ENCODE measurements at places on chromosomes 3 and 15.

DNA sequence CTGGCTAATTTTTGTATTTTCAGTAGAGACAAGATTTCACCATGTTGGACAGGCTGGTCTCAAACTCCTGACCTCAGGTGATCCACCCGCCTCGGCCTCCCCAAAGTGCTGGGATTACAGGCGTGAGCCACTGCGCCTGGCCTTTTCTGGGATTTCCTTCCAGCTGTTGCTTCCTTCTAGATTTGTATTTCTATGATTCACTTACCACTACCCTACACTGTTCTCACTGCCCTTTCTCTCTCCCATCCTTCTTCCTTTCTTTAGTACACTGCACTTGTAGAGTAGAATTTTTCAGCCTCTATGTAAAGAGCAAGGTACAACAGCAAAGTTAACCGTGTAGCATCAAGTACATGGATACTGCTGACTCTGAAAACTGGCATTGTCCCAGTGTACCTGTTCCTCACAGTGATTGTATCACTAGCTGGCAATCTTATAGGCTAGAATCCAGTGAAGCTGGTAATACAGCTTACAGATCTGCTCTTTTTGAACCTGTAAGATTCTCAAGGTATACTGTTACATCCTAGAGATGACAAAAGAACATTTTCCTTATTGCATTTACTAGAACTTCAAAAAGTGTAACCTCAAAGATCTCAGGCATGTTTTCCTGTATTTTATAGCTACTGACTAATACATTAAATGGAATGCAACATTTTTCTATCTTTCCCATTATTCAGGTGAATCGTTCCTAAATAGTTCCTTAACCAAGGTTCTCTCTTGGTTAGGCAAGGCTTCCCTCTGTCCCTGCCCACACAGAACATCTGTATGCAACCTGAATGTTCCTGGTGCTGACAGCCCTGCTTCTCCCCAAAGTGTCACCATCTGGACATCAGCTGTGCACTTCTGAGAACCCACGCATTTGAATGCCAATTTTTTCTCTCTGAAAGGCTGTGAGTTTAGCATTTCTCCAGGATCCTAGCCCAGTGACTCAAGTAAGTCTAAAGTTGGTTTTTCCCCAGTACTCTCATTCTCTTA is 74.1 kb upstream of the RAP2B start:
- no peak for DNase-seq

GRCh38 chr3:140186421-140186920 is 251.5 kb downstream of the CLSTN2 start:
- no peak for DNase-seq

- no peak for DNase-seq
Measured at GRCh38 chr3:69579306-69580041, 159.8 kb upstream of the MITF start.

- no peak for DNase-seq
Measured at GRCh38 chr3:39114456-39114855, 7.0 kb downstream of the TTC21A start.

- peak; percentile 11 for DNase-seq
Measured at GRCh38 chr15:90266485-90266884, 1.0 kb downstream of the NGRN start.

DNA sequence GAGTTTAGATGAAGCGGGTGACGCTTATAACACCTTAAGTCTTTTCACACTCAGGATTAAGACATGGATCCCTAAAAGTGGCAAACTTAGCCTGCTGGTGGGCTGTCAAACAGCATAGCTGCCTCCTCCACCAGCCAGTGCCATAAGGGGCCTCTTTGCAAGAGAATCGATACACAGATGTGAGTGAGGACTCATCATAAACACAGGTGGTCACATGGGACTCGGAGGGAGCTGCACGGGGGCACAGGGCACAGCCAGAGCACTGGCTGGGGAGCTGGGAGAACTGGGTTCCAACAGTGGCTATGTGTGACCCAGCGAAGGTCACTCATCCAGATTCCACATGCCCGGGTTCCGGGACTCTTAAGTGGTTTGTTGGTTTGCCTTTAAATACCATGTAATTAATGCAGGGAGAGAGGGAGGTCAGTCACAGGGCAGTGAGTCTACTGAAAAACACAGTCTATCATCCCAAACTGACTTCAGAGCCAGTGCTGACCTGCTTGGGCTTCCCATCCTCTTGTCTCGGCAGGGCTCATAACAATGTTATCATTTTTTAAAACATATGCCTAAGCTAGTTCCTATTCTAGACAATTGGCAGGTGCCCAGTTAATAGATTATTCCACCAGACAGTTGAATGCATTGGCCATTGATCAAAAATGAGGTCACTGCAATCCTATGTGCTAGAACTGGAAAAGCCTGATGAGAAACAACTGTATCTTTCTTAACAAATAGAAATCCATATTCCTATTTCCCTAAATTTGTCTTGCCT is 51.8 kb downstream of the SLC12A8 start:
- no peak for DNase-seq

GRCh38 chr3:170889132-170889531 is 19.1 kb upstream of the RPL22L1 start:
- no peak for DNase-seq

GRCh38 chr3:172137287-172138192 is 98.2 kb downstream of the FNDC3B start:
- DNase-seq, result peak; percentile 78

GRCh38 chr15:26580943-26581342 is 191.9 kb downstream of the GABRB3 start:
- no peak for DNase-seq

GRCh38 chr3:159091936-159092335 is 290.1 kb downstream of the MFSD1 start:
- no peak for DNase-seq

- no peak for DNase-seq
Measured at GRCh38 chr15:89375093-89376005, 40.7 kb upstream of the POLG start.

DNA sequence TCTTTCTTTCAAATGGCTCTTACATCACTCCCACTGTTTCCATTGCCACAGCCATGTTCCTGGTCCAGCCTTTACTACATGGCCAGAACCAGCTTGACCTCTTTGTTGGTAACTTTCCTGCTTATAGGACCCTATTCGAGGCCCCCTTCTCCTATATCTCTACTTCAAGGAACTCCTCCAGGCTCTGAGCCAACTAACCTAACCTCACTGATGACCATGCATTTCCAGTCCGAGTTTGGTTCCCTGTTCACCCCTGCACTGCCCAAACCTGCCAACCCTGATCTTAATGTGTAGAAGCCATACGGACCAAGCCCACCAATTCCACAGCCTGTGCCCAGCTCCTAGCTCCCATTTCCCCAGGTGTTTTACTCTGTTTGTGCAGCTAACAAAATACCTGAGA is 38.4 kb upstream of the TIPARP start:
- DNase-seq, result peak; percentile 37

DNA sequence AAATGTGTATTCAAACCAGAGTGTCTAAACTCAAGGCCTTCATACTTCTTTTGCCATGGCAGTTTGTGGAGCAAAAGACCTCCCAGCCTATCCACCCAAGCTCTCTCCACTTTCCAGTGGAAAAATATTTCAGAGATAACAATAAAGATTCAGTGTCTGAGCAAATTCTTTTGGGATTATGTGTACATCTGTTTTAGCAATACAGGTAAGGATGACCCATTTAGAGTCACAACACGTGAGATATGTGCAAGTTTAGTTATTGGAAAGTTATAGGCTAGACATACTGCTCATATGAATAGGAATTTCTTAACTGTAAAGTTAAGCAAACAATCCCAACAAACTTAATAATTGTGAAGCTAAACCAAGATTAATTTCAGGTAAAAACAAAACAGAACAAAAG is 174.5 kb upstream of the LRIG1 start:
- no peak for DNase-seq

DNA sequence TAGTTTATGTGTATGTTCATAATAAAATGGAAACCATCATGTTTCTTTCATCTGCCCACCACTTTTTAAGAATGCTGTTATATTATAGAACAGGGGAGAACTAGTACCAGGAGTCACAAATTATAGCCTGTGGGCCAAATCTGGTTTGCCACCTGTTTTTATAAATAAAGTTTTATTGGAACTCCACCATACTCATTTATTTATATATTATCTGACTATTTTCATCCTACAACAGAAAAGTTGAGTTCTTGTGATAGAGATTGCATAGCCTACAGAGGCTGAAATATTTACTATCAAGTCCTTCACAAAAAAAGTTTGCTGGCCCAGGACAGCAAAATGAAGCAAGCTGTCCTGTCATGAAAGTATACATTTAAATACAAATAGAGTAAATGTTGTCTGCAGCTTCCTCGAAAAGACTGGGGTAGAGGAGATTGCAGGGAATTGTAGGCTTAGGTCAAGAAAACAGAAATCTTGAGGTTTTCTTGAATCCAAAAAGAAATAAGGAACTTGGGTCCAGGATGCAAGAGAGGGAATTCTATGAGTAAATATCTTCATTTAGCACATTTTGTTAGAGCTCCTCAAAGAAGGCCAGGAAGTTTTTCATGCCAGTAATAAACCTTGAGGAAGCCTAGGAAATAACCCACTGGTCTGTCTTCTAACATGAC is 41.1 kb downstream of the FILIP1L start:
- peak; percentile 11 for DNase-seq

- no peak for DNase-seq
Measured at GRCh38 chr3:127844326-127844942, 22.1 kb upstream of the MGLL start.

GRCh38 chr15:20351448-20351971 is 190.1 kb downstream of the GOLGA6L6 start:
- no peak for DNase-seq

DNA sequence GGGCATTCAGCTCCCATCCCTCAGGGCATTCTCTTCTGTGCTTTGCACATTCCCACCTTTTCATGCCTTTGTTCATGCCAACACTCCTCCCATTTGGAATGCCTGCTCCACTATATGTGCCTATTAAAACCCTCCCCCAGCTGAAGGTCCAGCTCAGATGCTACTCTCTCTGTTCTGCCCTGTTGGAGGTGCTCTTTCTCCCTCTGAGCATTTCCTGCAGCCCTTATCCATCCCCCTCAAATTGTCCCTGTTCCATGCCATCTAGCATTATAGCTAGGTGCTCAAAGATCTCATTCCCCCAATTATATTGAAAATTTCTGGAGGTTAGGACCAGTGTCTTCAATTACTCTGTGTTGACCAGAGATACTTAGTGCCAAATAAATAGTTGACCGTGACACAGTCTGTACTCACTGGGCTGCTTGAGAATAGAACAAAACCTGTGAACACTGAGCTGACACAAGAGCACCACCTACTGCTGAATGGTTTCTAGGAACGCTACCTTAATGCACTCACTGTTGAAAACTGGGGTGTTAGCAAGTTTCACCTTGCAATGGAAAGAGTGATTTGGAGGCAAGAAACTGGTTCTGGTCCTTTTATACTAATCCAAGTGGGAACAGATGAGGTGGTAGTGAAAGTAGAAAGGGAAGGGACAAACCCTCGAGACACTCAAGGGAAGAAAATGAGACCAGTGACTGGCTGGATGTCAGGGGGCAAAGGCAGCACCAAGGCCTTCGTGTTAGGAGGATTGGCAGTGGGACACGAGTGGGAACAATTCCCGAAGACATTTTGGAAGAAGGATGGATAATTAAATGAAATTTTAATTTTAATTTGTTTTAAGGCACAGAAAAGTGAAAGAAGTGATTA is 289.8 kb upstream of the ROPN1 start:
- peak; percentile 18 for DNase-seq

- no peak for DNase-seq
Measured at GRCh38 chr15:96358001-96358801, 27.7 kb downstream of the NR2F2 start.

- DNase-seq, result peak; percentile 14
Measured at GRCh38 chr3:61333192-61333961, 82.1 kb upstream of the FHIT start.

DNA sequence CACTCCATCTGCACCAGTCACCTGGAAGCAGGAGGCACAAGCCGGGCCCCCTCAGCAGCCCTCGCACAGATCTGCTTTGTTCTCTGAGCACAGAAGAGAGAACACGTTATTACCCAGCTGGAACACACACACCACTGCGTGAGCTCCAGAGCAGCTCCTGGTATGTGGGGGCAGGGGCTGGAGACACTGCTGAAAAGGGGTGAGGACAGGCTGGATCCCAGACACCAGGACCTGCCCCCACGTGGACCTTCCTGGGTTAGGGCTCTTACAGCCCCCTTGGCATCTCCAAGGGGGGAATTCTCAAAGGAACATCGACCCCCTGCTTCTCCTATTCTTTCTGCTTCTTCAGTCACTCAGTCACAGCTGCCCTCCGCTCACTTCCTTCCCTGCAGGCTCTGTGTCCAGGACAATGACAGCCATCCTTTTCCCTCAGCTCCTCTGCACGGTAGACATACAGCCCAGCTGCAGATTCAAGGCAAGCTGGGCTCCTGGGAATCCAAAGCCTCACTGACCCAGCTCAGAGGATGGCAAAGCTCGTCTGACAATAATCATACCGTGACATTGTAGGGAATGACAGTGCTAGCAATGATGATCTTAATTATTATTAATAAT is 33.7 kb downstream of the PRR20G start:
- no peak for DNase-seq

DNA sequence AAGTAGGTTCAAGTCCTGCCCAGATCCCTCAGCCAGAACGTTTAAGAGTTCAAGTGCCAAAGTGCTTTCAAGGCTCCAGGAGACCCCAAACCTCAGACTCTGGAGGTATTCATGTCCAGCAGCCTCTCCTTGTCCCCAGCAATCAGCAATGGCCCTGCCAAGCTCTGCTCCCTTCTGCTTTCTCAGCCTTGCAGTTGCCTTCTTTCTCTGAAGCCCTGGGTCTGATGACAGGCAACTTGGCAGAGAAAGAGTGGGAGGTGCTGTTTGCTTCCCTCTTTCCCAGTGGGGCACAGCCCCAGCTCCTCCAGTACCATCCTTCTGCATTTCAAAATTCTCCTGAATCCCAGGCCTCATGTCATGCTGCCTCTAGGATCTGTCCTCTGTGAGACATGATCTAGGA is 40.2 kb downstream of the ATP2B2 start:
- peak; percentile 27 for DNase-seq

- DNase-seq, result no peak
Measured at GRCh38 chr15:99819981-99820718, 86.9 kb upstream of the LYSMD4 start.
